ENCODE measurements at places on chromosomes 4 and X.
A peak's percentile ranks its signal among the peaks of the same experiment; 100 is the strongest.

DNA sequence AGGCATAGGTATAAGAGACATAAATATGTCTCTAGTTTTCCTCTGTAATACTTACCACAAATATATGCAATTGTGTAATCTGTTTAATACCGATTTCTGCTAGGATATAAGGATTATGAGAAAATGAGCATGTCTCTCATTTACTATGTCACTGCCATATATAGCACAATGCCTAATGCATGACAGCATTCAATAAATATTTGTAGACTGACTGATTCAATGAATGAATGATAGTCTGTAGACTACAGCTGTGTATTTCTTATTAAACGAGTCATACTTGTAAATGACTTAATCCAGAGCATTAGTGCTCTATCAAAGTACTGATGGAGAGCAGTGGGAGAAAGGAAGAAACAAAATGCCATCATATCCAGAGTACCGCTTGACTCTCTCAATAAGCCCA, 175.6 kb downstream of the PPP3CA start:
- DNase-seq = no peak

GRCh38 chr4:171007618-171008390, 805.4 kb upstream of the GALNTL6 start:
- DNase-seq = no peak

- peak; percentile 11 for DNase-seq
These were observed 33.7 kb upstream of the HMX1 start for GRCh38 chr4:8905226-8905772.

GRCh38 chrX:40827331-40827730, 92.0 kb upstream of the MED14 start:
- DNase-seq = no peak

DNA sequence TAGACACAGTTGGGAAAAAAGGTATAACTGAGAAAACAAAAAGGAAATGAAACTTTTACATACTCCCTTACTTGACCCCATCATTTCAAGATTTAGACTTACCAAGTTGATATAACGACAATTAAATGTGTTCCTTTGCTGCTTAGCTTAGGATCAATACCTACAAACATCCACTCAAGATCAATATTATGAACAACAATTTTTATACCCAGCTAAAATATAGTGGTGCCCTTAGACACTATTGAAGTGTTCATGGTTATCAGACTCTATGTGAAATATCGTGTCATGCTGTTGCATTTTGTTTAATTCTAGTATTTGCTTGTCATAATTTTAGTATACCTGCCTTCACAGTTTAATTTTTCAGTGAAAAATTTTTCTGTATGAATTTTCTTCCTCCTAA, 4.2 kb downstream of the ARSH start:
- no peak for DNase-seq

DNA sequence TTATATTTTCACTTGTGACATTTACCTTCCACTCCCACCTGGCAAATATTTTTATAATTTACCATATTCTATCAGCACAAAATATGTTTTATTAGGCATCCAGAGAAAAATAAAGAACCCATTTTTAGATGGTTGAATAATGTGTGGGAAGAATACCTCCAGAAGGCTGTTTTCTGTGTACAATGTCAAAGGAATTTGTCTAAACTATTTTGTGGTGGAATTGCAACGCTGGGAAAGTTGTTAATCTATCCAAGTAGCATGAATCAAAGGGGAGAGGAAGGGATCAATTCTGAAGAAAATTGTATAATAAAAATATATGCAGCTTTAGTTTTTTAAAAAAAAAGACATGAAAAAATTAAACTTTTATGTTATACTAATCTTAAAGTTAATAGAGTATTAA, 706.5 kb downstream of the FSTL5 start:
- no peak for DNase-seq

DNA sequence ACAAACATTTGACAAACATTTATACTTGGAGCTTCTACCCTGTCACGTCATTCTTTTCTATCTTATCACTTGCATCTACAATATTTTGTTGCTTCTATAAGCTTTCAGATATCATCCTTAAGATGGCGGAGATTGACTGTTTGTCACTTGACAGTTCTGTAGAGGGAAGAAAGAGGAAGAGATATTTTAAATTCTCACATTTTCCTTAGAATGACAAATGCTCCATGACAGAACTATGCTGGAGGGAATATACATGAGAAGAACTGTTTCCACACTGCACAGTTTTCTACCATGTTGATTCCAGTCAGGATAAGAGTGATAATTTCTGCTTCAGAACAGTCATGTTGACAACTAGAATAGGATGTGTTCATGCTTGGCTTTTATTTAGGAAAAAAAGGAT, 29.7 kb downstream of the FAM133A start:
- DNase-seq = no peak

- no peak for DNase-seq
These were observed 46.8 kb downstream of the PKD2 start for GRCh38 chr4:88054229-88054628.

DNA sequence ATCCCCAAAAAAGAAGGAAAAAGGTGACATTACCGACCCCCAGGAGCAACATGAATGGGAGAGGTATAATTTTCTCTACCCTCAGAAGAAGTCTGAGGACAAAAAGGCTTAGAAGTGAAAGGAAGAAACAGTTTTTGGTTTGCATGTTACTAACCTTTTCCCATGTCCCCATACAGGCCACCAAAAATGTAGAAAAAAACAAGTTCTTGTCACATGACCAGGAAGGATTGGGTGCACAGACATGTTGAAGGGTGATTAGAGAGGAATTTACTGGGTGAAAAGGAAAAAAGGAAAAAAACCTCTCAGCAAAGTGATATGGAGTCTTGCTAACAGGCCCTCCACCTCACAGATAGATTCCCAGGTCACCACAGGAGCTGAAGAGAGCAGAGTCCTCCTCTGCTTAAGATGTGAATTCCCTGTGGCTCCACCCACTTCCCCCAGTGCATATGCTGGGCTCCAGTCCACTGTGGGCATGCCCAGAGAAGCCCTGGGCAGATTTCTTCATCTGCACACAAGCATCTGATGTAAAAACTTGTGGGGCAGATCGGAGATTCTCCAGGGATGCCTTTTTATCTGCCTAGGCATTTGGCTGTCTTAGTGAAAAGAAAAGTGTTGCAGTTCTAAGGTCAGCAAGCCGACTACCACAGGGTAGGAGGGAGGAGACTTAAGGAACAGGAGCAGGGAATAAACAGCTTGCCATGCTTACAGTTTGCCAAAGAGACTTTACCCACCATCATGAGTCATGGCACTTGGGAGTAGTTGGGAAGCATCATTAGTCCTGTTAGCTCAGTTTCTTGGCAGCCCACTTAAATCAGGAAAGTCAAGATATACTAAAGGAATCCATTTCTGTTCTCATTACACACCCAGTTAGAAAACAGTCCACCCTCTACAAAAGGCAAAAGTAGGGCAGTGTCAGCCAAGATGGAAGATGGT, 25.0 kb upstream of the PASD1 start:
- no peak for DNase-seq

GRCh38 chrX:139826065-139827044, 106.5 kb downstream of the ATP11C start:
- DNase-seq = no peak

DNA sequence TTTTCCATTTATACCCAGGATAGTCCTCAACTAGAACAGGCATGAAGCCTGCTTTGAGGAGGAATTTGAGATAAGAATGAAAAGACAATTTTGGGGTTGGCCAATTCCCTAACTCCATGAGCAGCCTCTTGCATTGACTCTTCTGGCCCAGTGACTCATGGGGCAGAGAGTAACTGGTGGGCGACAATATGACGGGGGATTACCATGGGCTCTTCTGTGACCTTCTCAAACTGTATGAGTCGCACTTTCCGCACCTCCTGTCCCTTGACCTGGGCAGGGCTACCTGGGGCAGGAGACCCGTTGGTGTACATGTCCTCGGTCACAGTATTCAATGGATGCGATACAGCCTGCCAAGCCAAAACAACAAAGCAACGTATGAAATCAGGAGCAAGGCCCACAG, 13.3 kb downstream of the MPP1 start:
- no peak for DNase-seq

DNA sequence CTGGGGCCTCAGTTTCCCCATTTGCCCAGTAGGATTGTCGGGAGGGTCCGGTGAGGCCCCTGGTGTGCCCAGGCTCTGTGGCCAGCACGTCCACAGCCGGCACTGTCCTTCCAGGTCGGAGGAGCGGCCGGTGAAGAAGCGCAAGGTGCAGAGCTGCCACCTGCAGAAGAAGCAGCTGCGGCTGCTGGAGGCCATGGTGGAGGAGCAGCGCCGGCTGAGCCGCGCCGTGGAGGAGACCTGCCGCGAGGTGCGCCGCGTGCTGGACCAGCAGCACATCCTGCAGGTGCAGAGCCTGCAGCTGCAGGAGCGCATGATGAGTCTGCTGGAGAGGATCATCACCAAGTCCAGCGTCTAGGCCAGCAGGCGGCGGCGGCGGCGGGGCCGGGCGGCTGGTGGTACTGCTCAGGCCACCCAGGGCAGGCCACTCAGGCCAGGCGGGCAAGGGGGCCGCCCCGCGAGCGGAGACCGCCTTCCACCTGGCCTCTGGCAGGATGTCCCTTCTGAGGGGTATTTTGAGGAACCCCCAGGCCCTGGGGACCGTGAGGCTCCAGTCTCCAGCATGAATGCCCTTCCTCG, 6.7 kb downstream of the MSANTD1 start:
- DNase-seq = no peak

DNA sequence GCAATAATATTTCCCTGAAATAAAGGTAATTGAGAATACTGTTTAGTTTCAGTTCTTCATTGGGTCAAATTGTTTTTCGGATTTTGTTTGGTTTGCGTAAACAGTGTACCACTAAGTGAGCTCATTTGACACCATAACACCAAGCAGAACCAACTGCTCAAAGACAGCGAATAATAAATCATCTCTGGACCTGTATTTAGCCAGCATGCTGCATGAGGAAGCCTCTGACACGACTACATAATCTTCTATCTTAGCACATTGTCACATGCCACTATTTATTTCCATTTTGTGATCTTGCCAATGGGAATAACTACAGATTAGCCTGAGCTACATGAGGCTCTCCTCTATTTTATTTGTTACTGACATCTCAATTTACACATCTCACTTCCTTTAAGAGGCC, 12.1 kb upstream of the PRKG2 start:
- no peak for DNase-seq

DNA sequence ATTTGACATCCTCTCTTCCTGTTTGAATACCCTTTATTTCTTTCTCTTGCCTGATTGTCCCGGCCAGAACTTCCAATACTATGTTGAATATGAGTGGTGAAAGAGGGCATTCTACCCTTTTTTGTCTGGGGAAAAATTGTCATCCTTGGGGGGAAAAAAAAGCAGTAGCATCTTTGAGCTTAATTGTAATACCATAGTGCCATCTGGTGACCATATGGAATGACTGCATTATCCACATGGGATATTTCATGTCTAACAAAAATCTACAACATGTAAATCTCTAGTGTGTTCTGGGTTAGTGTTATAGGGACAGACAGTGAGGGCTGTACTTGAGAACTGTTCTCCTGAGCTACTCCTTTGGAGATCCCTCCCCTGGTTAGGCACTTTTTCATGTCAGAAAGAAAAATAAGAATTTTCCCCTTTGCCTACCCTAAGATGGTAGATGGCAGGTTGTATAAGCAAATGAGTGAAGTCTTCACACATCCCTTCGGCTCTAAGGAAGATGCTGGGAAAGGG, 26.0 kb downstream of the CAPN6 start:
- no peak for DNase-seq

- DNase-seq = no peak
These were observed 129.1 kb upstream of the LDB2 start for GRCh38 chr4:17027495-17027894.

- no peak for DNase-seq
These were observed 518 bp upstream of the SAT1 start for GRCh38 chrX:23782455-23782854.

Measured in glutamatergic neuron (in vitro differentiated cells).